ENCODE measurements at places on chromosomes 2 and 18.

DNA sequence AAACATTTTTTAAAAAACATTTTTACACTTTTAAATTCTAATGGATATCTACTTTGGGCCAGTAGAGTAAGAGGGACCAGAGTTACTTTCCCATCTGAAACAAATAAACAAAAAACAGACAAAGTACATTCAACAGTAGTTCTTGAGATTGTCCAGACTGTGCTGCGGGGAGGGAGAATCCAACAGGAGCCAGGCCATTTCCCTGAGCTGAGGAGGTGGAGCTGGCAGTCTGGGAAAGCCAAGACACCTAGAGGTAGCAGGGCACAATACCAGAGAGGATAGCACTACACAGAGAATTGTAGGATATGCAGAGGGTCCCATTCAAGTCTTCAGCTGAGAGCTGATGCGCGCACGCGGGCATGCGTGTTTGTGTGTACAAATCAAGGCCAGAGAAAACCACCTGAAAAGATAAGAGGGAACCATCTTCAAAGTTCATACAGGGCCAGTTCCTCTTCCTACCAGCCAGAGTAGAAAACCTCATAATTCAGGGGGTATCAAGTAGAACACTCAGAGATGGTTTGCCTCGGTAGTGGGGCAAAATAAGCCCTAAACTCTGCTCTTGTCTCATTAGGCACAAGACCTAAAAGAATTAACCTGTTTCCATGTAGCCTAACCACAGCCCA lies 44.0 kb downstream of the PTRHD1 start:
- DNase-seq = no peak

DNA sequence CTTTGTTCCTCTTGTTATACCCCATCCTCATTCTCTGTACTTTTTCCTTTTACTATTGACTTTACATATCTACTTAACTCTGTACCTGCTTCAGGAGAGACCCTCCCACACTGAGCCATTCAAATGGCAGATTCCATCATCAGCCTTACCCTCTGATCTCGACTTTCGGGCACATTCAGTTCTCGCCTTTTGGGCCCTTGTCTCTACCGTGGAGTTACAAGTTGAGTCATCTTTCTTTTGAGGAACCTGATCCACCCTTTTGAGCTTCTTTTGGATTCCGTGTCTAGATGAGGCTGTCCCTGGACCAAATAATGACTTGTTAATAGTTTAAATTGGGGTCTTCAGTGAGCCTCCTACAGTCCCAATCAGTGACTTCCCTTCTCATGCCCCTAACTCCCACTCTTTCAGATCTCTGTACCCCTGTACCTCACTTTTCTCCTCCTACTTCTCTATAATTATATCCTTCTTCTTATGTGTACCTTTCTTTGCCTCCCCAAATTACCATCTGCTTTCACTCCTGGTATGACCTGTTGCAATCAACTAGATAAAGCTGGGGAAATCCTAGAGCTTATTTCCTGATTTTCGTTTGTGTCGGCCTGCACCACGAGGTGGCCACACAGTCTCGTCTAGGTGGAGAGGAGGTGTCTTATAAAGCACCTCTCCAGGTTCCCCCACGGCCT lies 17.2 kb downstream of the SP110 start:
- DNase-seq = no peak

GRCh38 chr18:37289423-37289822 lies 276.2 kb downstream of the CELF4 start:
- no peak for DNase-seq

GRCh38 chr18:33946336-33946735 lies 278.4 kb downstream of the NOL4 start:
- DNase-seq = no peak

DNA sequence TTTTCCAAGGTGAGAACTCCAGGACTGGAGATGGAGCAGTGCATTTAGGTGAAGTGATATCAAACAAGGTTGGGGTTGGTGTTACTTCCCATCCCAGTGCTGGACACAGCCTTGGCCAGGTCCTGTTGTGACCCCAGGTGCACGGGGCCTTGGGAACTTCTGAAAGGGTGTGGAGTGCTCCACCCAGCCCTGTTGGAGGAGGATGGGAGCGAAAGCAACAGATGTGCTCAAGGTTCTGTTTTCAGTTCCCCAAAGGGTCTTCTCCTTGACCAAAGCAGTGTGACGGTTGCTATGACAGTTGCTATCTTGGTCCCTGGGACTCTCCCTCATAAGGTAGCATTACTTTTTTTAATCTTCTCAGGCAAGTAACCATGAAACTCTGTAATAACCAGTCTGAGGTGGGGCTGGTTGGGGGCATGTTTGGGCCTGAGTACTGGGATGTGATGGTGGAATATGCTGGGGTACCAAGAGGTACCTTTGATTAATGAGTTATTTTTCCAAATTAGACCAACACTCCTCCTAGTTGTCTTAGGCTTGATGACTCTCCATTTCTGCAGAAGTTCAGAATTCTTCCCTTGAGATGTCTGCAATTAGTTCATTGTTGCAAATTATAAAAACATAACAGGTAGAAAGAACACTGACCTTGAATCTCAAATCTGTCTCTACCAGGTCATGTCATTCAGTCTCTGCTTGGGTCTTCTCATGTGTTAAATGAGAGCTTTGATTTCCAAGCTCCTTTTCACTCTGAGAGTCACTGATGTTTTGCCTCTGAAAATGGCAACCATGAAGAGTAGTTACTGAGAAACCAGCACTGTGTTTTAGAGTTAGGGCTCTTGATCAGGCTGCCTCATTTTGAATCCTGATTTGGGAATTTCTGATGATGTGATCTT lies 154.5 kb downstream of the RPIA start:
- DNase-seq = no peak

- DNase-seq = no peak
Observed at GRCh38 chr2:163077241-163077640, 238.7 kb upstream of the KCNH7 start.

- DNase-seq = no peak
Observed at GRCh38 chr2:202771741-202772460, 99.7 kb downstream of the ICA1L start.

GRCh38 chr18:67310826-67311225 lies 205.7 kb downstream of the DSEL start:
- no peak for DNase-seq

GRCh38 chr18:24933345-24933744 lies 418.6 kb downstream of the ZNF521 start:
- DNase-seq = no peak

DNA sequence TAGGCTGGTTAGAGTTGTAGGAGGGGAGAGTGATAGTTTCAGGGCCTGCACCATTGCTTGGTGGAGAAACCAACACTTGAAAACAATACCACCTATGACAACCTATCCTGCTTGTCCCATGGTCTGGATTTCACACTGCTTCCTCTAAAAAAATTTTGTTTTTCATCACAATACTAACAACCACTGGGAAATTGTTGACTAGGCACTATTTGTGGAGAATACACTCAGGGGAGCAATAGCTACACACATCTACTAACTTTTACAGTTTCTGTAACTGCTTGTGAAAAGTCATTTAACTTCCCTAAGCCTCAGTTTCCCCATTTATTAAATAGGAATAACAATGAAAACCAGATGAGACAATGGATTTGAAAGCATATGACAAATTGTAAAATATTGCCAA lies 4.1 kb upstream of the CRYGB start:
- no peak for DNase-seq
